ENCODE measurements at places on chromosomes 5 and 9. TPM values are rescaled to one million over a fixed set of nuclear protein-coding genes. Genes with fewer than 3 reads are reported as not detected.

DNA sequence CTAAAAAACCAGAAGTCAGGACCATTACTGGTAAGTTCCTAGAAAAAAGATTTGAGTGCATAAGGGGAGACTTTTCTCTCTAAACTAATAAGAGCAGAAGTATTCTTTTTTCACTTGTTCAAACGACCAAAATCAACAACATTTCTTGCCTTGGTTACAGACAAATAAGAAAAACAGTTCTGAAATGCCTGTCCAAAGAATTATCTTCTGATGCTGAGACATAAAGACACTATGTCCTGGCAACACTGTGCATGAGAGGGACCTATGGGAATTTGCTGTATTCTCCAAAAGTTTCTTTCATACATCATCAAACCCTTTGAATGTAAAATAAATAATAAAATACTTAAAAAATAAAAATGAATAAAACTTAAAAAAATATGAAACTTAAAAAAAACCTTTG lies 50.4 kb downstream of the ZNF474 start:
- no peak for DNase-seq

- no peak for DNase-seq
Measured at GRCh38 chr9:78756813-78757510, 460.0 kb downstream of the PSAT1 start.

DNA sequence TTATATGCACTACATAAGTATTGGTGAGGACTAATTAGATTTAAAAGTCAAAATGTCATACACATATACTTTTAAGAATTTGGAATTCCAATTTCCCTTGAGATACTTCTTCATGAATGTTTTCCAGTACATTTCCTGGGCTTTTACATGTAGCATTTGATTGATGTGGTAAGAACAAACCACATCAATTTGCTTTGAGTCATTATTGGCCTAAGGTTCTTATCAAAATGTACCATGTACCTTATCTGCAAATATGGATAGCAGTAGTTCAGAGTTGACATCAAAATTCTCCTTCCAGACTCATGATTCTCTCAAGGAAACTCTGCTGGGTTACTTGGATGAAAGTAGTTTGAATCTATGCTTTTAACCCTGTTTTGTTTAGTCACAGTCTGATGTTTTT lies 2.5 kb downstream of the CAST start:
- DNase-seq: no peak

DNA sequence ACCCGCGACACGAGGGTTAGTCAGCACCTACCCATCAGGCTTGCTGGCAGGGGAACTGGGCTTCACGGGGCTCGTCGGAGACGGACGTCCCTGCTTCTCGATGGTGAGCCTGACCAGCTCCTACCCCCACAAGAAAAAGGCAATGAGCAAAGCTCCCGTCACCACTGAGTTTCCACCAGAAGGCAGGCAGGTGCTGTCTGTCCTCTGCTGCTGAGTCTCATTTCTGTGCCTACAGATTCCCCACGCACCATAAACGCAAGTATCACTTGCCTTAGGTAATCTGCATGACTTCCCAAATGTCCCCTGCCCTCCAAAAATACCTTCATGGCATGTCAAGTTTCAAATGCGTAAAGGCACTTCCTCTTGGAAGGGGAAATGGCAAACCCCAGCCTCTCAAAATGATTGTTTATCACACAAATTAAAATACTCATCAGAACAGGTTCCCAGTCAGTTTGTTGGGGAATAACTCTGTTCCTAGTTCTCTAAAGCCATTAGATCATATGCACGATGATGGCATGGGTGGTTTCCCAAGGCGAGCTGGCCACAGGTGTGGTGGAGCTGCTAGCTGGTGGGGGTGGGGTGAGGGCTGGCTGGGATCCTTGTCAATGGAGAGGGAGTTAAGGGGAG lies 85.0 kb downstream of the PRRT1B start:
- no peak for DNase-seq

QRFP gene
- not detected for polyA plus RNA-seq

DNAH5 gene
- polyA plus RNA-seq: 1.1 TPM

Measured in liver (tissue), 10 donors.